Dermis blood vessel endothelial cell (primary cell): ENCODE measurements at places on chromosomes 3 and 15. TPM values are rescaled to one million over a fixed set of nuclear protein-coding genes. Genes with fewer than 3 reads are reported as not detected.

Gene CADPS
- total RNA-seq = not detected in 2 replicates

Gene TMCO5A
- not detected in 2 replicates for total RNA-seq

Gene CDC25A
- total RNA-seq = 15.1 and 21.6 TPM in 2 replicates

Gene LRRC3B
- total RNA-seq = not detected in 2 replicates

Gene ZNF774
- 1.4 and 2.2 TPM in 2 replicates for total RNA-seq

Gene DPP8
- 63.5 and 63.9 TPM in 2 replicates for total RNA-seq

Gene DNAJA4
- 3.9 and 5.6 TPM in 2 replicates for total RNA-seq

Gene PIF1
- 5.4 and 16.5 TPM in 2 replicates for total RNA-seq

Gene NDN
- 11.9 and 40.3 TPM in 2 replicates for total RNA-seq

Gene CCR4
- total RNA-seq = under 0.01 and 0.05 TPM in 2 replicates

Gene SHC4
- 0.17 and 0.23 TPM in 2 replicates for total RNA-seq

Gene NANOGP8
- not detected in 2 replicates for total RNA-seq

Gene DENND6A
- 29.3 and 35.6 TPM in 2 replicates for total RNA-seq

Gene FSTL1
- 524 and 719 TPM in 2 replicates for total RNA-seq

Gene A4GNT
- not detected in 2 replicates for total RNA-seq

Gene RETNLB
- not detected in 2 replicates for total RNA-seq

Gene HRH1
- 6.1 TPM in 2 replicates for total RNA-seq

Gene SST
- total RNA-seq = not detected in 2 replicates

Gene ROBO1
- total RNA-seq = 0.47 and 1.0 TPM in 2 replicates

Gene EPHA3
- total RNA-seq = 0.14 TPM in 1 of 2 replicates, not detected in the other

Gene SAMD7
- total RNA-seq = not detected in 2 replicates

Gene PIERCE2
- 0.79 and 0.85 TPM in 2 replicates for total RNA-seq

Gene GPR62
- total RNA-seq = not detected in 2 replicates

Gene OR5K2
- not detected in 2 replicates for total RNA-seq

Gene PCOLCE2
- 0.23 and 0.68 TPM in 2 replicates for total RNA-seq

Gene AHSG
- 0.05 TPM in 1 of 2 replicates, not detected in the other for total RNA-seq

Gene ILDR1
- total RNA-seq = not detected in 2 replicates
